Uterus (tissue), 4 donors: ENCODE measurements at places on chromosomes 5 and 9.

DNA sequence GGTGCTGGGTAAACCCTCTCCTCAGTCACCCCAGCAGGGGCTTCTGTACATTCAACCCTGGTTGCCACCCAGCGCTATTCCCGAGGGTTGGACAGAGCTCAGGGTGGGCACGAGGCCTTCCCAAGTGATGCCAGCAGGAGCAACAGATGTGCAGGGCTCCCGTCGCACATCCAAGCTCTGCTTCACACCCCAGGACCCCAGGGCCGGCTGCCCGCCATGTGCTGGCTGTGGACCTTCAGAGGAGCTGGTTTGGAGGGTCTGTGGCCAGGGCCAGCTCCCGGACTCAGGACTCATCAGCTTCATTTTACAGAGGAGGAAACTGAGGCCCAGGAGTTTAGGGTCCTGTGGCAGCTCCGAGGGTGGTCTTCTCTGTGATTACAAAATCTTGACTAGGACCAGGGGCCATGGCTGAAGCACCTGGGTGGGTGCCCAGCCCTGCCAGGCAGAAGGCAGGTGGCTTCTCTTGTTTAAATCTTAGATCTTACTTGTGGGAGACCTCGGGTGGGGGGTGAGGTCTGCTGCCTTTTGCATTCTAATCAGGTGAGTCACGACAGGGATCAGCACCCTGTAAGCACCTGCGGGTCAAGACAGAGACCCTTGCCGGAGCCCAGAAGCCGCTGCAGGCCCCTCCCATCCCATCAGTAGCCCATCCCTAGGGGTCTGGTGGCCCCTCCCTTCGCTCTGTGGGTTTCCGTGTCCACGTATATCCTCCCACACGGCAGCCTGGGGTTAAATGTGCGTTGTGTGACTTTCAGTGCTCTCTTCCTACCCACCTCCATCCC is 2.1 kb upstream of the SLC12A7 start:
- DNase-seq: no peak

DNA sequence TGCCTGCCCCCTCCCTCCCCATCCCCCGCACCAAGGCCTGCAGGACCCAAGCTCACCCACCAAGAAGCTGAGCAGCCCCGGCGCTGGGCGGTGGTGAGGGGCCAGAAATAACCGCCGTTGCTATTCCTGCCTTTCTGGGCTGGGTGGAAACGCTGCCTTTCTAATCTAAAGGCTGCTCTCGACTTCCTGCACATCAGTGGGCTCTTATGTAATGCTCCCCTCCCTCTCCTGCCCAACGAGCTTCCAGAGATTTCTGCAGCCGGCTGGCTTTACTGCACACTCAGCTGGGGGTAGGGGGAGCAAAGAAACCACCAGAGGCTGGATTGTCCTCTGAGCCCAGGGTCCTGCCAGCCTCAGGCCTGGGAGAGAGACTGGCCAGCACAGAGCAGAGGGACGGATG is 6.9 kb upstream of the EGR1 start:
- DNase-seq: no peak

DNA sequence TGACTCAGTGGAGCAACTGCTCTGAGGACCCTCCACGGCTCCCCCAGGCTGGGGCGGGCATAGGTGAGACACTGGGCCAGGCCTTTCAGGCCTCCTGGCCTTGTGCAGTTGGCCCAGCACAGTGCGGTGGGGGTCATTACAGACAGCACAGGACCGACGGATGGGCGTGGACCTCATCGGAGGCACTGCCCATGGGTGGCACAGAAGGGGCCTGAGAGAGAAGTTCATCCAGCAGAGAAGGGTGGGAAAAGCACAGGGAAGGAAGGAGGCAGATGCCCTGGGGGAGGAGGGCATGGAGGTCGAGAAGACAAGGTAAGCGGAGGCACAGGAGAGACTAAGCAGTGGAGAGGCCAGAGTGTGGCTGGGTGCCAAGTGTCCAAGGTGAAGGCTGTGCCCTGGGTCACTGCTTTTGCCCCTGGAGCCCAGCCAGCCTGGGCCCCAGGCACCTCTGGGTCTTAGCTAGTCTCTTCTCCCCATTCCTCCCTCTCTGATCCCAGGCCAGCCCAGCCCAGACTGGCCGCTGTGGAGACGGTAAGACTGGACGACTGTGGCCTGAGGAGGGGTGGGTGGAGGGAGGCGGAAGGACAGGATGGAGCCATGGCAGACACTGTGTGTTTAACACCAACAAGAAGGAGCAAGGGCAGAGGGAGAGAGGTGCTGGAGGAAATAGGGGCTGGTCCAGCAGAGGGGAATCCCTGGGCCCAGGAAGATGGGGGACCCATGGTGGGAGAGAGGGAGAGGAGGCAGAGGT is 5.7 kb downstream of the IL3 start:
- no peak for DNase-seq

DNA sequence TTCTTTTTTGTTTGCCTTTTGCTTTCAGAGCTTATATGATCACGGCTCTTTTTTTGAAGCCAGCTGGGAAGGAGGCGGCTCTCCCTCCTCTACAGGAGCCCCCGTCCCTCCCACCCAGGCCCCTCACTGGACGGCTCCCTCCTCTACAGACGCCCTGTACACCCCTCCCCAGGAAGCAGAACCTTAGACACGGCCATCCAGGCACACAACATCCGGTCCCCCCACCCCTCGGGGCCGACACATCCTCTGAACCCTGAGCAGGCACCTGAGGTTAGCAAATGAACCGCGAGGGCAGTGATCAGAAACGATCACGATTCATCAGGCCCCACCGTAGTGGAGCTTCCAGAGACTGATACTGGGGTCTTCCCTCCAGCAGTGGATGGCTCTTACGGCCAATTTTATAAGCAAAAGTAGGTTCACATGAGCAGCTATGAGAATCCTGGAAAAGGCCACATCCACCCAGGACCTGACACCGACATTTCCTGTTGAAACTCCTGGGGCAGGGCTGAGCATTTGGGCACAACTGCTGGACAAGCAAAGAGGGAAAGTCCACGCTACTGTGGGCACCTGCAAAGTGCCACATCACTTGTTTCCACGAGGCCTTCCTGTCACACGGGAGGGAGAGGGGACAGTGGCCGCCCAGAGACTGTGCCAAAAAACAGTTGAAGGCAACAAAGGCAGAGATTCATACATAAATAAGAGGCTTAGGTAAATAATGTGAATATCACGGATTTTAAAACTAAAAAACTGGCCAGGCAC is 78.9 kb downstream of the SEMA4D start:
- no peak for DNase-seq

GRCh38 chr9:94668928-94669729 is 29.8 kb upstream of the FBP1 start:
- DNase-seq: peak; percentile 59

- DNase-seq: no peak
Observed at GRCh38 chr9:116904165-116904564, 217.1 kb downstream of the TRIM32 start.

GRCh38 chr9:81320909-81321482 is 368.4 kb downstream of the TLE1 start:
- DNase-seq: no peak

DNA sequence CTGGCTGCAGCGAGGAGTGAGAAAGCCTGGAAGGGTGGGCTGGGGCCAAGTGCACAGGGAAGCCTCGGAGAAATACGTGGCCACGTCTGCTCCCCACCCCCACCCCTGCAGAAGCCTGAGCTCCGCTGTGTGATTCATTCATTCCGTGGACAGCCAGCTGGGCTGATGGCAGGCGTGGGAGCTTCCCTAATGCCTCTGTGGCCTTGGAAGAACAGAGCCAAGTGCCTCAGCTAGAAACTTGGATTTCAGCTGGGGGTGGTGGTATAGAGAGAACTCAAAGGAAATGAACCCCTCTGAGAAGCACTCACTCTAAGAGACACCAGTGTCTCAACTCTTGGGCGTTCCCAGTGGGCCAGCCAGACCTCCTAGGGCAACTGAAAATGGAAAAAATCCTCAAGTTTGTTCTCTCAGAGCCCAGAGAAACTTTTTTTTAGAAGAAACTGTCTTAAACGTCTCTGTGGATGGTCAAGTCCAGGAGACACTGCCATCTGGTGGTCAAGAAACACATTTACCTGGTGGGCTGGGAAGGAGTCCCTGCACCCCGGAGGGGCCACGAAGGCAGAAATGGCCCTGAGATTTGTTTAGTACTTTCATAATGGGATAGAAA is 18.0 kb downstream of the ATOX1 start:
- DNase-seq: peak; percentile 83

DNA sequence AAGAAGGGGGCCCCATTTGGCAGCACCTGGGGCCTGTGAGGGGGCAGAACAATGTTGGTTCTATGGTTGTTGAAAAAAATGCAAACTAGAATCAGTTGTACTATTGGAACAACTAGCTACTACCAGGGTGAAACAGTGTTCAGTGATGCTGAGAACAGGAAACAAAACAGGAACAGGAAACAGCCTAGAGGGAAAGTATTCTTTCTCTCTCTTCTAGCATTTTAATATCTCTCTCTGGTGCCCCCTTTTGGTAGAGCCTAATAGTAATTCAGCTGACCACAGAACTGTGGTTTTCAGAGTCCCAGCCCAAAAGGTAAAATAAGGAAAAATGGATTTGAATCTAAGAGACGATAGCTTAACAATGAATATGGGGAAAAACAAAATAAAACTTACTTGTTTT is 138.0 kb upstream of the KCNN2 start:
- DNase-seq: no peak

- no peak for DNase-seq
Observed at GRCh38 chr5:4230786-4231641, 635.4 kb downstream of the IRX1 start.

- no peak for DNase-seq
Observed at GRCh38 chr5:35990520-35990919, 670 bp downstream of the UGT3A1 start.

GRCh38 chr9:91177081-91177480 is 184.6 kb downstream of the AUH start:
- DNase-seq: no peak

- DNase-seq: no peak
Observed at GRCh38 chr5:4817767-4818166, 322.4 kb upstream of the ADAMTS16 start.

- DNase-seq: no peak
Observed at GRCh38 chr5:59584858-59585846, 308.4 kb downstream of the PDE4D start.

DNA sequence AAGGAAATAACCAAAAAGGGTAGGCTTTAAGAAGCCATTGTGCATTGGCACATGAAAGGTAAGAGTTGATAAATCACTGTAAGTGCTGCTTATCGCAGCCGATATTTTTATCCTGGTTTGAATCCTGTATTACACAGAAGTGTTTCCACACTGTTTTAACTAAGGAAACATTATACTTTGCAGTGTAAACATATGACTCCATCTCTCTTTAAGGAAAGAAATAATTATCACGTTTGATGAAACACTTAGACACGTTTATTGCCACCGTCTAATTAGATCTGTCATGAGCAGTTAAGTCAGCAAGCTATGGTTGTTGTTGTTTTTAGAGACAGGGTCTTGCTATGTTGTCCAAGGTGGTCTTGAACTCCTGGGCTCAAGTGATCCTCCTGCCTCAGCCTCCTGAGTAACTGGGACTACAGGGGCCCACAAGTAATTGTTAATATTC is 85.7 kb upstream of the TNFAIP8 start:
- no peak for DNase-seq

DNA sequence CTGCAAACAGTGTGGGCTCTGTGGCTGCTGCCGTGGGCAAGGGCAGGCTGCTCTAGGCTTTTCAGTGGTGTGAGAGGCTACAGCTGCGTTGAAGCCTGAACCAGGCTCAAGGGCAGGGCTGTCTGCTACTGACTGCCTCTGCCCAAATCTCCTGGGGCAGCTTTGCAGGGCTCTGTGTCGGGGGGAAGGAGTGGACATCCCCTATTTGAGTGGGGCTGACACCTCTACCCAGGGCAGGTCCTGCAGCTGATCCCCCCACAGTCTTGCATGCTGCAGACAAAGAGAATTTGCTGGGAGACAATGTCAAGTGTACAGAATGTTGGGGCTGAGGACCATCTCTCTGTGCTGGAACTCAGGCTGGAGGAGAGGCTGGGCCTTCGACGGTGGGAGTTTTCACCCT is 240.2 kb downstream of the PBX3 start:
- DNase-seq: no peak

- DNase-seq: peak; percentile 35
Observed at GRCh38 chr9:14846871-14847311, 63.3 kb downstream of the FREM1 start.

DNA sequence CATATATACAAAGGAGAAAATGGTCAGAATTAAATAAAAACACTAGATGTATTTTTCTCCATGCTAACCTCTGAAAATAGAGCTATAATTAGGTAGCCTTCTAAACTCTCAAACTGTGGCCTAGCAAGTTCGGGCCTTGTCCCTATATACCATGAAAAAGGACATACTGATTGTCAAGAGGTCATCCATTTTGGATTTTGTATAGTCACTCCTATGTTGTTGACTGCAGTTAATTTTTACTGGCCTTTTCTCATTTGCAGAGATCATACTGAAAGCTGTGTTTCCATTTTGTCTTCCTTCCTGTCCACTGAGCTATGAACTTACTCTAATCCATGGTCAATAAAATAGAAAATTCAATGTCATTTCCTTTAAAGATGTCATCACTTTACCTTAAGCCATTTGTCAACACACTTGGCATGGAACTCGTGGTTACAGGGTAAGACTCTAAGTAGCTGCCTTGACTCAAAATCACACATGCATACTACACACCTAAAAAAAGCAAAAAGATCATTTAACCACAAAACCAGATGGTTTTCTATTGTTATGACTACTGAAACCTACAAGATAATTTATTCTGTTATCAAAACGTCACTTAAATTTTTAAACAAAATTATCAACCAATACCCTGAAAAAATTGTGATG is 58.0 kb downstream of the RNF38 start:
- no peak for DNase-seq

GRCh38 chr5:145981589-145982571 is 45.5 kb downstream of the SH3RF2 start:
- no peak for DNase-seq
